Stimulated activated CD4-positive, alpha-beta T cell treated with anti-CD3 and anti-CD28 coated beads, Interleukin-15, amount 100 ng/mL, for 48 hours (primary cell): ENCODE measurements at places on chromosomes 1 and 21.
A peak's percentile ranks its signal among the peaks of the same experiment; 100 is the strongest.

DNA sequence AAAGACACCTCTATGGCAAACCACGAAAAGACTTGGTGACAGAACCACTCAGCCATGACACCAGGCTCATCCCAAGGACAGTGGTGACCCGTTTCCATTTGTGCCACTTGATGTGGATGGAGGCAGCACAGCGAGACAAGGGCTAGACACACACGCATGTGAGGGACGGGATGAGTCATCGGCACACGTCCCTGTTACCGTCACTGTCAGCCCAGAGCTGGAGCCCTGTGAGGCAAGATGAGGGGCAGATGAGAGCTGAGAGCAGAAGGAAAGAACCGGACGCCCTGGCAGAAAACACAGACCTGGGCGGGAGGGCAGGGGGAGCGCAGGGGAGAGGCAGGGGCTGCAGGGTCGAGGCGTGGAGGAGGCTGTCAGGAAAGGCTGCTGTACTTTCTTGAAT is 57.8 kb downstream of the SIK1 start:
- DNase-seq = no peak

DNA sequence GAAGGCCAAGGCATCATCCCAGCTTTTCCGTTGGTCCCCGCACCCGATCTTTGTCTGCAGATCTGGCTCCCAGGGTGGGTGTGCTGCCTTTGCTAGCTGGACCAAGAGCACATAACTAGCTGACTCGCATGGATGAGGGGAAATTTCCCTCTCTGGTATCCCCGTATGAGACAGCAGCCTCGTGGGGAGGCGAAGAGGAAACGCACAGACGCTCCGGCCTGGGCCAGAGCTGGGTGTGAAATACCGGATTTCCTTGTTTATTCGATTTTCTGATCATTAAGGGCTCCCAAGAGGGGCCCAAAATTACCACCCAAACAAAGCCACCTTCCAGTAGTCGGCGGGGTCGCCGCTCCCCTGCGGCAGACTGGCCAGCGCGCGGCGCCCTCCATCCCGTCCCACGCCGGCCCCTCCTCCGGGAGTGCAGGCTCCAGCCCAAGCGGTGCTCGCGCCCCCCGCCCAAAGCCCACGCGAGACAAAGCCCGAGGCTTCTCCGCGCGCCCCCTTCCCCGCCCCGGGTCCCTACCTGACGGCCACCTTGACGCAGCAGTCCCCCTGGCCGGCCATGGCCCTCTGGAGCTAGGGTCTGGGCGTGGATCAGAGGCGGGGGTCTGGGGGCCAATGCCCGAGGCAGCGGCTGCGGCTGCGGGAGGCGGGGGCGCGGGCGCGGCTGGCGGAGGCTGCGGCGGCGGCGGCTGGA is 546 bp downstream of the KIF21B start:
- DNase-seq = no peak

DNA sequence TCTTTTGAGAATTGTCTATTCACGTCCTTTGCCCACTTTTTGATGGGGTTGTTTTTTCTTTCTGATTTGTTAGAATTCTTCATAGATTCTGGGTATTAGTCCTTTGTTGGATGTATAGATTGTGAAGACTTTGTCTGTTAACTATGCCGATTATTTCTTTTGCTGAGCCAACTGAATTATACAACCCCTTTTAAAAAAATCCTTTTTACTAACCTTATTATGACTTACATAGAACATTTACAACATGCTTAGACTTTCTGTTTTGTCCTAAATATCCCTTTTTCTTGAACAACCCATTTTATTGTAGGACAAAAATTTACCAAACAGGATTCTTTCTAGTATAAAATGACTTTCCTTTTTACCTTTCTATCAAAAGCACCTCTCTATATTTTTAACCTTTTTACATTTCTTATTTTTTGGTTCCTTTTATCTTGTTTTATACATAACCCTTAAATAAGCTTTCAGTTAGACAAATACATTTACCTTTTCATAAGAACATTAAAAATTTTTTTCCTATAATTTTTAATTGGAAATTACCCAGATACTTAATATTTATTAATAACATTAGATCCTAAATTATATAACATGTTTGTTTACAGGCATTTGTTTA is 70.4 kb upstream of the TTLL7 start:
- no peak for DNase-seq

DNA sequence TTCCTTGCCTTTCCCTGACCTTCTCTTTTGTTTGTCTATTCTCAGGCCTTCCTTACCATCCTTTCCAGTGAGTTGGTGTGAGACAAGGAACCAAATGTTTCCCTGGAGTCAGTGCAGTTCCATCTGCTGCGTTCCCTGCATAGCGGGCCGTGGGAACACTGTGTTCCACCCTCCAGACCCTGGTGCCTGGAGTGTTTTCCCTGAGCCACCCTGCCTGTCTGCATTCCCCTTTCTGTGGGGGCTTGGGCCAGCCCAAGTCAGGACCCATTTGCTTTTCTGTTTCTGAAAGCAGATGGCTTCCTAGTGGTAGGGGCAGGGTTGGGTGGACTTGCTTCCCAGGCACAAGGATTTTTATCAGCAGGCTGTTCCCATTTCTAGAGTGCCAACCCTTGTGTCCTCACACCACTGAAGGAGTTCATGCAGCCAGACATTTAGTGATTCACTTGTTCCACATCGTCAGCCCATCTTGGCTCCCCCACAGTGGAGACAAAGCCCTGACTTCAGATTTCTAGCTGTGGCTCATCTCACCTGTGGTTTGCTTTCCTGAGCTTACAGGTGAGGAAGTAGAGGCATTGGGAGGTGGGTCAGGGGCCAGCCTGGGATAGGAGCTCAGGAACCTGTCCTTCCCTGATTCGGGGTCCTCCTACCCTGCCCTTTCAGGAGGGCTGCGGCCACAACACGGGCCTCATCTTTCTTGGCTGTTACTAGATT is 14.1 kb upstream of the MYOG start:
- no peak for DNase-seq

DNA sequence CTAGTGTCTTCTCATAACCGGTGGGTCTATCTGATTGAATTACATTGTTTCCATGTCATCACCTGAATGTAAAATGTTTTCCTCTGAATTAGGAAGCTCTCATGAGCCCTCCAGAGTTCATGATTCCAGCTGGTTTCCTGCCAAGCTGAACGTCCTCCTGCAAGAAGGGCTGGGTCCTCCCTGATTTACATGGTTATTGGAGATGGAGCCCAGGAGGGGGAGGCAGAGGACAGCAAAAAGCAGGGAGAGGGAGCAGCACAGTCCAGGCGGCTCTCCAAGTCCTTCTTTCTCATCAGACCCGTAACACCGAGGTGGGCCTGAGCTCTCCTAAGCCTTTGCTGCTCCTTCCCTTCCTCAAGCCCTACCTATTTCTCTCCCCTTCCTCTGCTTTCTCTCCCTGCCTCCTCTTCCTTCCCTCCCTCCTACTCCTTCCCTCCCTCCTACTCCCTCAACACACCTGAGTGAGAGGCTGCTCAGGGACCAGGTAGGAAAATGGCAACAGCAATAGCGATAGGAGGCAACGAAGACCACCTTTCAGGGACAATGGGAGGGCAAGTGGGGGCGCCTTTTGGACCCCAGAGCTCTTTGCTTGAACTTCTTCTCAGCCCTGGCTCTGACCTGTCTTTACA is 265.9 kb downstream of the PRDM2 start:
- no peak for DNase-seq

DNA sequence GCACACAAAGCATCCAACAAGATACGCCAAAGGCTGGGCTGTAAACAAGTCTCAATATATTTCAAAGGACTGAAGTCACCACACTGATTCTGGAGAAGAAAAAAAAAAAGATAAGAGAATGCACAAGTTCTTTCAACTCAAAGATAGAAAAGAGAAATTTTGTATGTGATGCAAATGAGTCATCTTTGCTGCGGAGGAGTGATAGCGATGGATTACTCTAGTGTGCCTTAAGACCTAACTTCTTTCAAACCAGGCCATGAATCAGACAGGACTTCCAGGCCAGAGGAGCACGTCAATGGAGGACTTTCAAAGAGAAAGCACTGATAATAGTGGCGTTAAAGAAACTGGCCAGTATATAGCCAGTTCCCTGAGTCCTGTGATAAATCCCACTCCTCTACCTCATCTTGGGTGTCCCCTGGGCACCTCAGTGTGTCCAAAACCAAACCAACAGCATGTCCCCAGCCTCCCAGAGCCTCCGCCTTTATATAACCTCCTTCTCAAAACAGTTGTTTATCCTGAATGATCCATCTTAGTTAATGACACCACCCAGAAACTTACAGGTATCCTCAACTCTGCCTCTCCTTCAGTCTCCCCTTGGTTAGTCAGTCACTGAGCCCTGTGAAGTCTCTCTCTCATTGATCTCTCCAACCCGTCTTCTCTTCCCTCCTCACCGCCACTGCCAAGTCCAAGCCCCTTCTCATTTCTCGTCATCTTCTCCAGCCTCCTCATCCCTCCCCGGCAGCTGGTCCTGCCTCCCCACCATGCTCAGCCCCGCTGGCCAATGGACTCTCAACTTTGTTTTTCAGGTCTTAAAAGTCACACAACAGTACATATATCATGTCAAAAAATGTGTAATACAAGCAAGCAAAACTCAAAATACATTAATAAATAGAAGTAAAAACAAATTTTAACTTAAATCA is 47.2 kb upstream of the IFFO2 start:
- no peak for DNase-seq

DNA sequence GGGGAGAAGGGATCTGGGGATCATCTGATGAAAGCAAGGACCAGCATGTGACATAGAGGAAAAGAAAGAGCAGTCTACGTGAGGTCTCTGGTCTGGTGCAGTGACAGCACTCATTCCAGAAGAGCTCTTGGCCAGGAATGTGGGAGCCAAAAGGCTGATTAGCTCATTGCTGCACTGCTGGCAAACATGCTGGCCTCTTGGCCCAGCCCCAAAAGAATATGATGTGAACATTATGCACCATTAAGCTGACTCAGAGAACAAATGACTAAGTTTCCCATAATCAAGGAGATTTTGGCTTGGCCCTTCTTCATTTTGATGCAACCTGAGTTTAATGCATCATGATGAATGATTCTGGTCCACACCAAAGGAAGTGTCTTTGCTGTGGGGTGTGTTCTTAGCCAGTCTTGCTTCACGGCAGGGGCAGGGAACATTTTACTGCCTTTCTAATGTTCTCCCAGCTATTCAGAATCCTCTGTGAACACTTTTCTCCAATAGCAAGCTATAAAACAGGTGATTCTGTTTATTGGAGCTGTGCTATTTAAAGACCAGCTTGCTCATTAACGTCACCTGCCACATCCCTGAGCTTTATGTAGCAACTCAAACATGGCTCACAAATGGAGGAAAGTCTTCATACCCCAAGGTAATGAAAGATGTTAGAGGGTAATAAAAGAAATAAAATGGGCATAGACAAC is 55.1 kb downstream of the PCBP3 start:
- peak; percentile 20 for DNase-seq

- no peak for DNase-seq
Measured at GRCh38 chr1:90706437-90707362, 10.4 kb downstream of the BARHL2 start.

DNA sequence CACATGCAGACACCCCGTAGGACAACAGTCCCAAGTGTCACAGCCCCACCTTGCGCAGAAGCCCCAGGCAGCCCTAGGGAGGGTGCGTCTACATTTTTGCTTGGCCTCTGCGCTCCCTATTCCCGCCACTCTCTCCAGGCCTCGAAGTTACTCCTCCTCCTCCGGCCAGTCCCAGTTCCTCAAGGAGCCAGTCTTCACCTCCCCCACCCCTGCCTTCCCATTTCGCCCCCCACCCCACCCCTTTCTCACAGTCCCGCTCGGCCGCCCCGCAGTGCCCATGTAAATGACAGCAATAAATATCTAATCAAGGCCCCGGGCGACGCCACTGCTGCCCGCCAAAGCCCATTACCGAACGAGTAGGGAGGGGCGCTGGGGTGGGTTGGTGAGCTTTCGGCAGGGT is 3.2 kb downstream of the DMBX1 start:
- no peak for DNase-seq

- no peak for DNase-seq
Measured at GRCh38 chr1:24708938-24709337, 36.3 kb upstream of the CLIC4 start.

DNA sequence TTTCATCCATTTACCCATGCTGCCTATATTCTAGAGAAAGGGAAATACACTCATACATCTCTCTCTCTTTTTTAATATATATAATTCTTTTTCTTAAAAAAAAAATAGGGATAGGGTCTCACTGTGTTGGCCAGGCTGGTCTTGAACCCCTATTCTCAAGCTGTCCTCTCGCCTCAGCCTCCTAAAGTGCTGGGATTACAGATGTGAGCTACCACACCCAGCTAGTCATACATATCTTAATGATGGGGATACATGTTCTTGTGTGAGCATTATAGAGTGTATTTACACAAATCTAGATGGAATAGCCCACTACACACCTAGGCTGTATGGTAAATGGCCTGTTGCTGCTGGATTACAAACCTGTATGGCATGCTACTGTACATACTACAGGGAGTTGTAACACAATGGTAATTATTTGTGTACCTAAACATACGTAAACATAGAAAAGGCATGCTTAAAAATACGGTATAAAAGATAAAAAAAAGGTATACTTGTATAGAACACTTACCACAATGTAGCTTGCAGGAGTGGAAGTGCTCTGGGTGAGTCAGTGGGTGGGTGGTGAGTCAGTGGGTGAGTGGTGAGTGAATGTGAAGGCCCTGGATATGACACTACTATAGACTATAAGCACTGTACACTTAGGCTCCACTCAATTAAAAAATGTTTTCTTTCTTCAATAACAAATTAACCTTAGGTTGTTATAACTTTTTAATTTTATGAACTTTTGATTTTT is 72.9 kb downstream of the IVNS1ABP start:
- DNase-seq = peak; percentile 52

- no peak for DNase-seq
Measured at GRCh38 chr1:21741206-21741605, 41.7 kb downstream of the USP48 start.

DNA sequence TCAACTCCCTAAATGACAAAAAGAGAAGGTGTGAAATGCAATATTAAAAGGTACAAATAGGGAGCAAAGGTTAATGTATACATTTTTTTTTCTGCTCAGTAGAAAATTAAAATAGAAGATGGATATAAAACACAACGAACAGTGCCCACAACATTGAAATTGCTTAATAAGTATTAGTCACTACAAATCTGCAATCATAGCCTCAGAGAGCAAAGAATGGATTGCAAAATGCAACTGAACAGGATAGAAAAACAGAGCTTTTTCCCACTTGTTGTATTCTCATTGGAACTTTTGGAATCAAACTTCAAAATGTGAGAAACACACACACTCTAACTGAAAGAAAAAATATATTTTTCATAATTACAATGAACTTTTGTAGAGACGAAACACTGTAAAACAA is 552.2 kb upstream of the NCAM2 start:
- DNase-seq = no peak

DNA sequence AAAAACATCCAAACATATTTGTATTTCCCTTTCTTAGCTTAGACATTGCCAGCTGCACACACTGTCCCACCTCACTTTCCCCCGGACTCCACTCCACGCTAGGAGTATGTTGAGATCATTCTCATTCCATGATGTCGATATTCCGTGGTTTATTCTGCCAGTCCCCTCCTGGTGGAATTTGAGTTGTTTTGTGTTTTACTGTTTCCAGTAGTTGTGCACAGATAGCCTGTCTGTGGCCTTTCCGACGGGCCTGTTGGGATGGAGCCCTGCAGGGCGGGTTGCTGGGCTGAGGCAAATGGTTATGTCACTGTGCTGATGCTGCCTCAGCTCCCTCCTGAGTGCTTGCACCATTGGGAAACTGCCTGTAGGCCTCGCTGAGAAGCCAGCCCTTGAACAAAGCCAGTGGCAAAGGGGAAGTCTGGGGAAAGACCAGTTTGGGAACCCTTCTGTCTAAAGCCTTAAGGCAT is 12.8 kb downstream of the TRAPPC10 start:
- no peak for DNase-seq

GRCh38 chr1:211381481-211382181 is 55.0 kb downstream of the TRAF5 start:
- DNase-seq = no peak

GRCh38 chr21:43712268-43712942 is 6.5 kb upstream of the PDXK start:
- DNase-seq = no peak
